ENCODE measurements at places on chromosomes 1 and 21.
A peak's percentile ranks its signal among the peaks of the same experiment; 100 is the strongest.

DNA sequence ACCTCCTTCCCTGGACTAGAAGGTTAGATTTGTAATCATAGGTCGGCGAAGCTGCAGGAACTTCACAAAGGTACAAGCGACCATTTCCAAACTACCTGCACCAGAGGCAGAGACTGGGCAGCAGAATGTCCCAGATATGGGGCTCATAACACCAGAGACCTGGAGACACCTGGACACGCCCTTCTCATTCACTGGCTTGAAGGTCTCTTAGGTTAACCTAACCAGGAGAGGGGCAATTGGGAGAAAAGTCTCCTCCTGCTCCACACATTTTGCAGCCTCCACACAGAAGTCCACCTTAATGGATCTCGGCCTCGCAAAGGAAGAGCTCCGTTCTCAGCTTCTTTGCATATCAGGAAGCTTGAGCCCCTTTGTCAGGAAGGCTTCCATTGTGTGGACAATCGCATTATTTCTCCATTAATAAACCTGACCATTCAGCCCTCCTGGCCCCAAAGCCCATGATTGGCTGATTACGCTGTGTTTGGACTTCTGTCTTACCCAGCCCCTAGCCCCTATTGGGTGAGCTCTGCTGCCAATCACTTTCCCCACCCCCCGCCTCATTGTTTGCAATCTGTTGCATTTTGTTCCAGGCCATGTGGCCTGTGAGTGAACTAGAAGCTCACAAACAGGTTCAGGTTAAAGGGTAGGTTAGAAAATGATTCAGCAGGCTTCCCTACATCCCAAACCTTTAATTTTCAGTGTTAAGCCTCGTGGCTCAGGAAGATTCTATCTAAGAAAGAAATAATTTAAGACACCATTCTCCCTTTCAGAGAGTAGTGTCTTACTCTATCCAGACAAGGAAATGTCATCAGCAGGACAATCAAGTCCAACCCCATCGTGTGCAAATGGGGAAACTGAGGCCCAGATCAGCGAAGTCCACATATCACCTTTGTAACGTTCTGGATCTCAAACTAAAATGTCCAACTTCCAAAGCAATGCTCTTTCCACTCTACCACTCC, 2.8 kb downstream of the MYCL start:
- DNase-seq, result no peak

- DNase-seq, result no peak
Observed at GRCh38 chr1:213513006-213513405, 462.0 kb downstream of the RPS6KC1 start.

DNA sequence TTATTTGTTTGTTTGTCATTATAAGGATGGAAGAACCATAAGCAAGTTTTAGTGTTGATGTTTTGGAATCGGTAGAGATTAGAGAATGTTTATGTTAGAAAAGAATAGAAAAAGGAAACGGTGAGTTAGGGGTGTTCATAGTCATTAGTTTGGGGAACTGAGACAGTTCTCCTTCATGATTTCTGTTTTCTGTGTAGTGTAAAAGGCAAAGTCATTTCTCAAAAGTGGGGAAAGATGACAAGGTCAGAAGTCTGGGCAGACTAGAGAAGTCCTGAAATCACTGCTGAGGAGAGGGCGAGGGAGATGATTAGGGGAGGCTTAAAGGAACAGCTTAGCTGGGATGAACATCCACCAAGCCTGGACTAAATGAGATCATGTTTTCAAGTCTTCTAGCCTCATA, 498.9 kb downstream of the TTLL7 start:
- no peak for DNase-seq

DNA sequence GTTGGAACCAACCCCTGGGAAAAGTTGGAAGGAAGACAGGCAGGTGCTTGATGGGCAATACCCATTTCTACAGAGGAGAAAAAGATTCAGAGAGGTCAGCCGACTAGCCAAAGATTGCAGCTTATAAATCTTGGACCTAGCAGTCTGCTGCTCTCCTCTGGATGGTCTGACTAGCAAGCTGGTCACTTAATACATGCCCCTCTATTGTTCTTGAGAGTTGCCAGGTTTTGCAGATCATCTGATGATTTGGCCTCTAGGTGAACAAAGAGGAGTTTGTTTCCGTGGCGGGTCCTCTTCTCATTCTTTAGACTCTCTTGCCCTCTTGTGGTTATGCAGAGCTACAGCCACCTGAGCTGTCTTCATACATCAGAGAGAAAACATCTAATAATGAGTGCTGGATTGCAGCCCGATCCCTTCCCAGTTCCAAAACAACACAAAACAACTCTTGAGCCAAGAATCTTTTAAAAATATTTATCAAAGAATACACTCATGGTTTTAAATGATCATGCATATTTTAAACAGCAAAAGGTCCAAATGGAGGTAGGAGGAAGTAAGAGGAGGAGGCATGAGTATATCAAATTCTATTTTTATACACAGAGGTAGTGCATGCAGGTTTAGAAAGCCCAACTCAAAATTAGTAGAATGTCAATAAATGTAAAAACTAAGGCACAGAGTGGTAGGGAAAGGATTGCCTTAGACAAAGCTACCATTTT, 115.7 kb downstream of the SLC30A10 start:
- peak; percentile 86 for DNase-seq

DNA sequence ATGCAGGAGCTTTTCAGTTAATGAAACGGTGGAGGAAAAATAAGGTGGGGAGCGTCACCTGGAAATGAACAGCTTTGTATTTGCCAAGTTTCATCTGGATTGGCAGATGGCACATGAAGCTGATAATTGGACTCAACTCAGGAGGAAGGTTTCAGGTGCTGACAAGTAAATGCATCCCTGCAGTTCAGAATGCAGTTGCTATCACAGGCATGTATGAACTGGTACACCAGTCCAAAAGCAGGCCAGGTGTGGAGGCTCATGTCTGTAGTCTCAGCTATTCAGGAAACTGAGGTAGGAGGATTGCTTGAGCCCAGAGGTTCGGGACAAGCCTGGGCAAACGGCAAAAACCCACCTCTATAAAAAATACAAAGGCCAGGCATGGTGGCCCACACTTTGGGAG, 15.5 kb downstream of the DEGS1 start:
- no peak for DNase-seq

DNA sequence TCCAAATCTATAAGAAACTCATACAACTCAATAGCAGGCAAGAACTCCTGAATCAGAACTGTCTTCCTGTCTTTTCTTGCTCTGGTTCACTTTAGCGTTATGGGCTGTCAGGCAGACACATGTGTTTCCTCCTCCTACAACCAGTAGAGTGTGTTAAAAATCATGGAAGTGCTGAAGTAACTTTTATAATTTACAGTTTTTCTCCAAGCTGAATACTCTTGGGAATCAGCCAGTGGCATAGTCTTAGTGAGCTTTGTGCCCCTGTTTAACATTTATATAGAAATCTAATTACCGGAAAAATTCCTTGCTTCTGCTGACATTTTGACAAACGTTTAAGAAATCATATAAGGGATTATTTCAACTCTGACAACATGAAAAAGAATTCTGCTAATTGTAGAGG, 113.1 kb upstream of the RGS18 start:
- no peak for DNase-seq

DNA sequence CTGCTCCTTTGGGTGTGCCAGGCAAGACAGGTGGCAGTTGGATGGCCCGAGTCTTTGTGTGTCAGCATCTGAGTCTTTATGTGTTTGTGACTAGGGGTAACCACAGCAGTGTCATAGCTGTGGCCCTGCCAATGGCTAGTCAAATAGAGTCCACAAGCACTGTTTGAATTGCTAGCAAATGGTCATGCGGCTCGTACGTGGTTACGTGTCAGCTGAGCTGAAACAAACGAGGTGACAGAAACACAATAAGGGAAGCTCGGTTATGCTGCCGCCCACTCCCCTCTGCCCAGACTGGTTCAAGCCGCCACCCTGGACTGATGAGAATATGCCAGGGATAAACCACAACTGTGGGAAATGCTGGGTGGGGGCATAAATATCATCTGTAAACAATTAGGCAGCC, 174.3 kb upstream of the LMO4 start:
- DNase-seq, result no peak

DNA sequence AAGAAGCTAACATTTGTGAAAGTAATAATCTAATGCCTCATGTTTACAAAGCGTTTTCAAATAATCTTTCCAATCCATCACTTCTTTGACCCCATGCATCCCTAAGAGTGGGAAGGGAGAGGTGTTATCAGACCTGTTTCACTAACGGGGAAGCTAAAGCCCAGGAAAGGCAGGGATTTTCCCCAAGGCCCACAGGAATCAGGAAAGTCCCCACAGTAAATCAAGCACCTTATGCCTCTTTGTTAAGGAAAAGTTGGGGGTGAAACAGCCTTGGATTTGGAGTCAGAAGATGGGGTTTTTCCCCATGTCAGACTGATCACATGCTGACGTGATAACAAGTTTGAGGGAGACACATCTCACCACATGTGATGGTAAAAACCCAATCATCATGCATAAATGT, 20.0 kb upstream of the ANGPTL7 start:
- DNase-seq, result no peak

DNA sequence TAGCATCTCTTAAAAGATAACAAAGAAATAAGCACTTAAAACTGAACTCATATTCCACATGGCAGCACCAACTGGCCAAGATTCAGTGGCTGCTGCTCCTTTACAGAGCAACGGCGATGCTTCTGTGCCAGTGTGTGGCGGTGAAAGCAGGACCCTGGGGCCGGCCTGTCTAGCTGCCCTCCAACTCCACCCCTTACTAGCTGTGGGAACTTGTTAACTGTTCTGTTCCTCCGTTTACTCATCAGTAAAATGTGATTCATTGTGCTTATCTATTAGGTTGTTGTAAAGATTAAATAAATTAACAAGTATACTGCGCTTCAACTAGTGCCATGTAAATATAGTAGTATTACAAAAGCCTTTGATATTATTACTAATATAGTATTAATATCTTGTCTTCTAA, 133.2 kb downstream of the GDAP2 start:
- no peak for DNase-seq

GRCh38 chr1:9849691-9850441, 26.1 kb upstream of the CLSTN1 start:
- no peak for DNase-seq

DNA sequence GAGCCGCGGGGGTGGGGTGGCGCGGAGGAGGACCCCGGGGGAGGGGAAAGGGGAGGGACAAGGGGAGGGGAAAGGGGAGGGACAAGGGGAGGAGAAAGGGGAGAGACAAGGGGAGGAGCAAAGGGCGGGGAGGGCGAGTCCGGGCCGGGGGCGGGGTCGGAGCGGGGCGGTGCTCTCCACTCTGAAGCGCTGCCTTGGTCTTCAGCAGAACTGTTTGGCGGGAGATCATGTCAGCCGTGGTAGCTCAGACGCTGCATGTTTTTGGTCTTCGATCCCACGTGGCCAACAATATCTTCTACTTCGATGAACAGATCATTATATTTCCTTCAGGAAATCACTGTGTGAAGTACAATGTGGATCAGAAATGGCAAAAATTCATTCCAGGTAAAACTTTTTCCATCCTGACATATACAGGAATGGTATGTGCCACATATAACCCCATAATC, 420 bp downstream of the CFAP57 start:
- DNase-seq, result no peak
